Activated CD4-positive, alpha-beta T cell treated with anti-CD3 and anti-CD28 coated beads, Interleukin-2, amount 50 U/mL, for 16 hours (primary cell): ENCODE measurements at places on chromosomes 13 and 19.
A peak's percentile ranks its signal among the peaks of the same experiment; 100 is the strongest.

- no peak for DNase-seq
Observed at GRCh38 chr19:28504727-28505126, 708.2 kb downstream of the UQCRFS1 start.

DNA sequence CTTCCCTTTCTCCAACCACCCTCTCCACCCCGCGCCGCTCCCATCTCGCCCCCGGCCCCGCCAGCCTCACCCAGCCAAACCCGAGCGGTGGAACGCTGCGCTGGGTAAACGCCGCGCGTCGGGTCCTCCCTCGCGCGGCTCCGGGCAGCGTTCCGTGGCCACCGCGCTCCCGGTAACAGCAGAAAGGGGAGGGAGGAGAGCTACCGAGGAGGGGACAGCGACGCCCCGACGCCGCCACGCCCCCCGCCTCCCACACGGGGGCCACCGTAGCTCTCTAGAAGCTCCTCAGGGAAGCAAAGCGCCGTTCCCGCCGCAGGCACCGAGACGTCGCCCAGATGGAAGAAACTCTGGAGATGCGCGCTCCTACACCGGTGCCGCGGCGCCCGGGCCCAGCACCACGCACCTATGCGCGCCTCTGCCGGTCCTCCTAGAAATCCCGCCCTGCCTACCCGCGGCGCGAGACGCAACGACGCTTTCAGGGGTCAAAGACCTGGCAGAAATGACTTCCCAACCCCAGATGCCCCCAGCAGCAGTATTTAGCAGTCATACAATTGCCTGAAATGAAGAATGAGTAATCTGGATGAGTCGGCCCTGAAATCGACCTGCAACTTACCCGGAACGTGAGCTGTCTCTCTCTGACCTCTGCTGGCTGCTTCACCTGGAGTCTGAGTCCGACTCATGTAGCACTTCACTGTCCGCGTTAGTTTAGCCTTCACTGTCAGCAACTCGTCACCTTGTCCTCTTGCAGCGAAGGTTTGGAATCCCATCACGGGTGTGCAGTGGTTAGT lies at the start of gene RUBCNL:
Gene RUBCNL (minus strand): TSS at position 189 of the 788 bp plus-strand sequence. CDS start 14,777 bp downstream, outside the sequence.
- peak; percentile 23 for DNase-seq

GRCh38 chr13:111319521-111319920 lies 921 bp upstream of the TEX29 start:
- DNase-seq: no peak

DNA sequence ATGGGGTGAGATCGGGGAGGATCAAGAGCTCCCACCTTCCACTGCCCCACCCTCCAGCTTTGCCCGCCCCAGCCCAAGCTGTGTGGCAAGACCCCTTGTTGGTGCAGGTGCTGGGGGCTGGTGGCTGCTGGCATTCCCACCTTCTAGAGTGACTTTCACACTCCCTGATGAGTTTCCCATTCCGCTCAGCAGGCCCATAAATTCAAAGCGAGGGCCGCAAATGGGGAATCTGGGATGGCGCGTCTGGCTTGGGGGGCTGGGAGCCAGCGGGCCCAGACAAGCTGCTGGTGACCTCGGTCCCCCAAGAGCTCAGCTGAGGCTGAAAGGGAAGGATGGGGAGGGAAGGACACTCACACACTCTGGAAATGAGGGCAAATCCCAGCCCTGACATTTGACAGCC lies 110.3 kb downstream of the GADD45B start:
- DNase-seq: no peak

DNA sequence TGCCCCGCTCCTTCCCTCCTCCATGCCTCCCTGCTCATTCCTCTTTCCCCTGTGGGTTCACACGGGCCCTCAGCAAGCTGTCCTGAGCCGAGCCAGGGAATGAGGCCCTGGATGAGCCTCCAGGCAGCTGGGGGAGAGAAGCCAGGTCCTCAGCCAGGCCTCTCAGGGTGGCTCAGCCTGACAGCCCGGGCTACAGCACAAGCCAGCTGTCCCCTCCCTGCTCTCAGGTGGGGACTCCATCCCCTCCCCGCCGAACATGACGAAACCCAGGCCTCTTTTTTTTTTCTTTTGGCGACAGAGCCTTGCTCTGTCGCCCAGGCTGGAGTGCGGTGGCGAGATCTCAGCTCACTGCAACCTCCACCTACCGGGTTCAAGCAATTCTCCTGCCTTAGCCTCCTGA lies 40.0 kb upstream of the MATK start:
- no peak for DNase-seq

DNA sequence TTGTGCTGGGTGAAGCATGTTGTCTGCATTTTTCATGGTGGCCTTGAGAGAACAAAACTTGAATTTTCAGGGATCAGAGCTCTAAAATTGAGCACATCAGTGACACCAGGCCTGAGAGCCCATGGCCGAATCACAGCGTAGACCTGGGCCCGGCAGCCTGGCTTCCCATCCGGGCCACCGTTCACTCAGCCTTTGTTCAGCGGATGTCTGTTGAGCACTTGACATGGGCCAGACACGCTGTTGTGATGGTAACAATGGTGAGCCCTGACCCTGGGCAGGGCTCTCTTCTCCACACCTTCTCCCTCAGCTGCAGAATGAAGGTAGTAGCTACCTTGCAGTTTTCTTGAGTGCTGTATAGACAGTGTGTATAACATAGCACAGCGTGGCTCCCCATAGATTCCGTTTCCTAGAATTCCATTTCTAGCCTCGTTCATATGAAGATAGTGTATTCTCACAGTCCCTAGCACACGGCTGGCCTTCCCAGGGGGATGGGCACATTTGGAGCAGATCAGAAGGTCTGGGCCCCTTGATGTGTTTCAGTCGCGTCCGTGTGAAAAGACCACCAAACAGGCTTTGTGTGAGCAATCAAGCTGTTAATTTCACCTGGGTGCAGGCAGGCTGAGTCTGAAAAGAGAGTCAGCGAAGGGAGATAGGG lies 75.3 kb downstream of the RAB20 start:
- DNase-seq: no peak

- DNase-seq: no peak
Observed at GRCh38 chr19:1585243-1585580, 7.5 kb downstream of the MBD3 start.

DNA sequence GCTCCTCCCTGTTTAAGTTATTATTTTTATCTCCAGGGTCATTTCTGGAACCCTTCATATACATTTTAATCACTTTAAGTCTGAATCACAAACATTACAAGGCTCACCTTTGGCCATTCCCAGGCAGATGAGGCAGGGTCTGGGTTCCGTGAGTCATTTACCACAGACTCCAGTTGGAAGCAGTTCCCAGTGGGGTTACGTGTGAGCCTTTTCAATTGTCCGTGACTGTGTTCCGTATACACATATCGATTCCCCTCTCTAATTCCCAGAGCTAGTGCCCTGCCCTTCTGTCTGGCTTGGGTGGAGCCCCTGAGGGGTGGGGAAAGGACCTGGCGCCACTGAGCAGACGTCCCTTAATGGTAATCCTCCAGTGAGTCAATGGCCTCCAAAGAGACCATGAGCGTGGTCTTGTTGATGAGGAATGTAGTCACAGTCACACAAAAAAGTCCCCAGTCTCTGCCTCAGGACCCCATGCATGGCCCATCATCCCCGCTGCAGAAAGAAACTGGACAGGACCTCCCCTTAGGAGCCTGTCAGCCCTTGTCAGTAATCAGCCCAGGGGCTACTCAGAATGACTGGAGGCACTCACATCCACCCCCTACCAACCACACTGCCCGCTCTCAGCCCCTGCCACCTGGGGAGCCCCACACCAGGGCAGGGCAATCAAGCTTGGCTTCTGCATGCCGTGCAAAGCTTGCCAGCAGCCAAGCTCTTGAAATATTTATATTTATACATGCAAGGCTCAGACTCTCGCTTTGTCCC lies 144.4 kb downstream of the ZIC5 start:
- no peak for DNase-seq

DNA sequence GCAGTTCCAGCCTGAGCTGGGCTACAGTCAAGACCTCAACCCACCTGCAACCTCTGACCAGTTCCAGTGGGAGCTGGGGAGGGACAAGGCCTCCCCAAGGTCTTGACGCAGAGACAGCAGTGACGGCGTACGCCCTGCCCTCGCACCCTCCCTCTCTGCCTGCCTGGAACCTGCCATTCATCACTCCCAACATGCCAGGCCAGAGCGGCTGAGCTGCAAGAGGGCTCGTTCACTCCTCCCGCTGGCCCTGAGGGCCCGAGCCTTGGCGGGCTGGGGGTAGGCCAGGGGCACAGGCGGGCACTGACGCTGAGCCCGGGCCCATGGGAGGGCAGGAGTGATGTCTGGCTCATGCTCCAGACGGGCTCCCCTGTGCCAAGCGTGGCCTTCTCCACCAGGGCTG lies 8.2 kb downstream of the NDUFA11 start:
- DNase-seq: no peak

DNA sequence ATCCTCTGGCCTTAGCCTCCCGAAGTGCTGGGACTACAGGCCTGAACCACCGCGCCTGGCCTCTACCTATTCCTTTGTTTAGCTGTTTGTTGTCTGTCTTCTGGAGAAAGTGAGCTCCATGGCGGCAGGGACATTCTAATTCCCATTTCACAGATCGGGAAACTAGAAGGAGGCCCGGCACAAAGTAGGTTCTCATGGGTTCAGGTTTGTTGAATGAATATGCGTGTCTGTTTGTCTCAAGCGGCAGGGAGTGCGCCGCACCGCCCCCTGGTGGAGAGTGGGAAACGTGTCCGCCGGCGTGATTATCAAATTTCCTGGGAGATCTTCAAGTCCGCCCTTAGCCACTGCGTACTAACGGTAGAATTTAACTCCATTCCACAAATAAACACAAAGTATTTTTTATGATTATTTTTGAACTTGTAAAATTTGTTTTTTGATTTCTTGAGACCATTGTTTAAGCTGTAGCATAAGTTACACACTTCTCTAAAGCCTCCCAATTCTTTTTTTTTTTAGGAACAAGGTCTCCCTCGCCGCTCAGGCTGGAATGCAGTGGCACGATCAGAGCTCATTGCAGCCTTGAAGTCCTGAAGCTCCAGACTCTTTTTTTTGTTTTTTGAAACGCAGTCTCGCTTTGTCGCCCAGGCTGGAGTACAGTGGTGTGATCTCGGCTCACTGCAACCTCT lies 8.9 kb upstream of the CCDC9 start:
- DNase-seq: peak; percentile 82

GRCh38 chr19:38395381-38396114 lies 7.1 kb downstream of the SPRED3 start:
- peak; percentile 56 for DNase-seq

- no peak for DNase-seq
Observed at GRCh38 chr19:7748171-7748570, 837 bp upstream of the CD209 start.

- DNase-seq: no peak
Observed at GRCh38 chr13:95540888-95541287, 11.6 kb upstream of the CLDN10 start.

GRCh38 chr19:44111910-44112463 lies 1.2 kb upstream of the ZNF225 start:
- peak; percentile 16 for DNase-seq

- DNase-seq: no peak
Observed at GRCh38 chr19:30450100-30450499, 77.9 kb downstream of the ZNF536 start.

GRCh38 chr19:10408511-10409283 lies 5.4 kb upstream of the CDC37 start:
- DNase-seq: peak; percentile 83

- no peak for DNase-seq
Observed at GRCh38 chr13:71661921-71662320, 205.1 kb downstream of the DACH1 start.

DNA sequence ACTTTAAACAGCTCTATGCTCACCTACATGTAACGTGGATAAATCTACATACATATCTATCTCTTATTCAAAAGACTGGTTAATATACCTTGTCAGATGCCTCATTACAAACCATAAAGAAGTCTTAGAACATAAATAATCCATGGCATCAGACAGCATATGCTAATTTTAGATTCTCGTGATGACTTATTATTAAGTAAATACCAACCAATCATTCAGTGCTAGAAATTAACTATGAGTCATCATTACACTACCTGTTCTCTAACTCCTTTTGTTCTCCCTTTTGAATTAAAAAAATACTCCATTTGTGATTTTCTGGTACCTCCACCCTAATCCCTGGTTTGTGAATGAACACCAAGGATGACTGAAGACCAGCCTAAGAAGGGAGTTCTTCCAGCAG lies 754.3 kb upstream of the ARGLU1 start:
- no peak for DNase-seq

DNA sequence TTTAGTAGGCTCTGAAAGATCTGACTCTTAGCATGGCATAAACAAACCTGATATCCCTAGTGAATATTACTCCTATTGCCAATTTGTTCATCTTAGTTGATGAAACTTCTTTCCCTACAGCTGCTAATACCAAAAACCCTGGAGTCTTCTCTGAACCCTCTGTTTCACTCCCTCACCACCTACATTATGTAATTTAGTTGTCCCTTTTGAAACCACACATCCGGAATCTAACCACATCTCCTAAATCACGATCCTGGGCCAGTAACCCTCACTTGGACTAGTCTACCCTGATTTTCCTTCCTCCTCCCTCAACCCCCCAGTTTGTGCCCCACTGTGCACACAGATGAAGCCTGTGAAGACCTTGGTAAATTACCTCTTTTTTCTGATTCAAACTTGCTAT lies 1.2 kb downstream of the ZNF256 start:
- DNase-seq: no peak

GRCh38 chr13:77800219-77800618 lies 102.7 kb downstream of the SLAIN1 start:
- no peak for DNase-seq

DNA sequence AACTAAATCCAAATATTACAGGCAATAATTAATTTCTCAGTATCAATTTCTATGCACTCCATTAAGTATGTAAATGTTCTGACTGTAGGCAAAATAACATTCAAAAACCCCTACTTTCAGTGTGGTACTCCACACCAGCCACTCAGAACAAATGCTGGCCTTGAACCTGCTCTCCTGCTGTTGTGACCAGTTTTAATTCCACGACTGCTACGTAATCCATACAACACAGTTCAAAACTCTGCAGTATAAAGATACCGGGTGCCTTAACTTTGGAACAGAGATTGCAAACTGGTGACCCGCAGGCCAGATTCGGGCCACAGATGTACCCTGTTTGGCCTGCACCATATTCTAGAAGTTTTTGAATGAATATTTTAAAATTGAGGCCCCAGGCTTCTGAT lies 30.4 kb downstream of the COL4A1 start:
- DNase-seq: no peak

GRCh38 chr13:32829676-32830335 lies 186.4 kb upstream of the KL start:
- DNase-seq: no peak

- DNase-seq: no peak
Observed at GRCh38 chr13:30880151-30880855, 25.8 kb upstream of the MEDAG start.

GRCh38 chr13:85853901-85854663 lies 54.9 kb upstream of the SLITRK6 start:
- no peak for DNase-seq

GRCh38 chr13:104140552-104140951 lies 1074.3 kb upstream of the SLC10A2 start:
- DNase-seq: no peak

GRCh38 chr13:105979131-105980011 lies 556.1 kb downstream of the EFNB2 start:
- DNase-seq: no peak

- no peak for DNase-seq
Observed at GRCh38 chr19:40822161-40822560, 23.2 kb downstream of the EGLN2 start.

- peak; percentile 36 for DNase-seq
Observed at GRCh38 chr13:46728777-46729176, 68.2 kb downstream of the ESD start.
